Right kidney (tissue), 9 donors: ENCODE measurements at places on chromosomes 6 and 20.

DNA sequence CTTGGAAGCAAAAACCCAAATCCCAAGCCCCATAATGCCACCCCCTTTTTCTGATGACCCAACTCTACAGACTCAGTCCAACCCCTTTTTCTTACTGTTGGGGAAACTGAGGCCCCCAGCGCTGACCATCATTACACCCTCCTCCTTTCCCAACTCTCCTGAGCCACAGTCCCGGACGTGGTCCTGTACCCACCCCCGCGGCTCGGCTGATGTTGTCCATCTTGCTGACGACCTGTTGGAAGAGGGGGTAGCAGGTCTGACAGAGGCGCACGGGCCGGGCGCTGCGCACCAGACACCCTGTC lies 533 bp downstream of the OSTM1 start:
- no peak for DNase-seq

GRCh38 chr6:46979206-46979605 lies 57.5 kb upstream of the ADGRF5 start:
- no peak for DNase-seq

DNA sequence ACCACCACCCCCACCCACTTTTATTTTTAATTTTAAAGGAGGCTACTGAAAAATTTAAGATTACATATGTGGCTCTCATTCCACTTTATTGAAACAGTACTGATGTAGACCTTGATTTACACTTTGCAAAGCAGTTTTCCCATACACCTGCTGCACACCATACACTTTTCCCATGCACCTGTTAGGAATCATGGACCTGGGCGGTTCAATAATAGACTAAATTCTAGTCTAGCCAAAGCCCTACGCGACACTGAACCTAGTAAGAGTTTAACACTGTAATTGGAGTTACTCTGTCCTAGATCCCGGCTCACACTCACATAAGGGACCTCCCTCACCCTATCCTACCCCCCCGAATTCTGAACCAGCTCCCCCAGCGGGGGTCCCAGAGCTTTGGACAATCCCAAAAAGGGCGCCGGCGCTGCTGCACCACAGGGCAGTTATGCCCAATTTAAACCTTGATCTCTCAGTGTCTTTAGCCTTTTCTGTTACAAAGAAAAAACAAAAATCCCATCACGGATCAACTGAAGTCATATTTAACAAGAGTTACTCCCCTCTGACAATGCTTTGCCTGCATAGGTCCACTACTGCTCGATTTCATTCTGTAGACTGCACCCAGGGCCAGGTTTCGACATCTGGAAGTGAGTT lies 2.4 kb upstream of the GCLC start:
- DNase-seq, result no peak

DNA sequence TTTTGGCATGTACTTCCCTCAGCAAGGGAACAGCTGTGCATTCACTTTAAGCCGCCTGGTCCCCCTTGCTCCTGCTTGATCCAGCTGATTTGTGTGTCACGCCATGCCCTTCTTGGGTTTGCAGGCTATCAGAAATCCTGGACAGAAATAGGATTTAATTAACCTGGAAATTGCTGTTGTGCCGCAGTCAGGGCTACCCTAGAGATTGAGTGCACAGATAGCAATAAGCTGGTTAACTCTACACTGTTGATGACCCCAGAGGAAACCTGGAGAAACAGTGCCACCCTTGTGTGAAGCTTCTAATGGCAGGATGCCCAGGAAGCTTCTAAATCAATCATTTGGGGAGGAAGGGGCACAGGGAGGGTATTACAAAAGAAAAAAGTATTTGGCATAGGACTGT lies 199.0 kb downstream of the JARID2 start:
- no peak for DNase-seq

- no peak for DNase-seq
Measured at GRCh38 chr6:159037756-159038290, 7.0 kb downstream of the TAGAP start.
